Activated CD4-positive, alpha-beta memory T cell treated with anti-CD3 and anti-CD28 coated beads for 36 hours (primary cell): ENCODE measurements at places on chromosomes 1 and 21. TPM values are rescaled to one million over a fixed set of nuclear protein-coding genes. Genes with fewer than 3 reads are reported as not detected.
A peak's percentile ranks its signal among the peaks of the same experiment; 100 is the strongest.

- H3K4me3 ChIP-seq: no peak overlapping the region
- no peak overlapping the region for H3K27ac ChIP-seq
- H3K27me3 ChIP-seq: no peaks in the 10 kb centered on the region
Observed at GRCh38 chr1:160759740-160760139, 20.7 kb downstream of the SLAMF7 start.

DNA sequence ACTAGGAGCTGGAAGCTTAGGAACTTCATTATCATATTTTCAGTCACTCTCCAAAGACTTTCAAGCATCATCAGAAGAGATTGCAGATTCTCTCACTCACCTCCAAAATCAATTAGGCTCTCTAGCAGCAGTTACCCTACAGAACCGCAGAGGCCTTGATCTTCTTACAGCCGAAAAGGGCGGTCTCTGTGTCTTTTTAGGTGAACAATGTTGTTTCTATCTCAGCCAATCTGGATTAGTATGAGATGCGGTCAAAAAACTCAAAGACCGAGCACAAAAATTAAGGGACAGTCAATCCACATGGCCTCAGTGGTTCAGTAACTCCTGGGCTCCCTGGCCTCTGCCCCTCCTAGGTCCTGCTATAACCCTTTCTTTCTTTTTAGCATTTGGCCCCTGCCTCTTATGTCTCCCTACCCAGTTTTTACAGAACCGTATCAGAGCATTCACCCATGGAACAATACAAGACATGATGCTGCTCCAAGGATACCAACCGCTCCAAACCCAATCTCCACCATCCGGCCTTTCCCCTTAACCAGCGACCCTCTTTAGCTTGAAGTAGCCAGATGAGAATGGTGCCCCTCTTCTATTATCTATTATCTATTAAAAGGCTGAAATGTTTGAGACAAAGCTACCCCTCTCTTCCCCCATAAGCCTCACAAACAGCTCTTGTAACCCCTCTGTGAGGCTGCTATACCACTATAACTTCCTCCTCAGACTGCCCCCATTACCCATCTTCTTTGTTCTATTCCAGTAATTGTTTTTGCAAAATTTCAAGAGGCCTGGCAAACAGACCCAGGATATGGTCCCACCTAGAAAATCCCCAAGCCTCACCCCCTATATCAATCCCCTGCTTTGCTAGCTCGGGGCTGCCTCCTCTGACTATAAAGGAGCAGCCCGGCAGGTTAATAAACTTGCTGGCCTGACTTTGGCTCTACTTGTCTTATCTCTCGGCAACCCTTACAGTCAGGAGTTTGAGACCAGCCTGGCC is 18.7 kb upstream of the CA6 start:
- no peaks in the 10 kb centered on the region for H3K36me3 ChIP-seq
- H3K27ac ChIP-seq: no peak overlapping the region
- no peak overlapping the region for H3K4me3 ChIP-seq
- DNase-seq: no peak

DNA sequence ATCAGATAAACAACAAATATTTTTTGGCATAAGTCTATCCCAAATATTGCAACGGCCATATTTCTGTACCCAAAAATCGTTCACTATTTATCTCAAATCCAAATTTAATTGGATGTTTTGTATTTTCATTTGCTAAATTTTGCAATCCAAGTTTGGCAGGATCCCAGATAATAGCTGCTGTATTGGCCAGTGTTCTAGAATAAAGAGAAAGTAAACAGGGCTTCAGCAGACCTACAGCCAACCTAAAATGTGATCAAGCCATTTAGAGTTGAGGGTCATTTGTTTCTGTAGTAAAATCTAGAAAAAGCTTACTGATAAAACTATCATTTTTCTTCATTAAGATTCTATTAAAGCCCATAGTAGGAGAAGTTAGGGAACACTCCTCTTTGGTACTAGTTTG is 506.6 kb upstream of the PTBP2 start:
- no peak for DNase-seq
- H3K27ac ChIP-seq: no peak overlapping the region
- H3K4me3 ChIP-seq: no peak overlapping the region
- H3K4me1 ChIP-seq: no peaks in the 10 kb centered on the region

- H3K36me3 ChIP-seq: no peaks in the 10 kb centered on the region
- no peak overlapping the region for H3K27ac ChIP-seq
- no peak for DNase-seq
- no peak overlapping the region for H3K4me3 ChIP-seq
Observed at GRCh38 chr1:207274882-207275281, 46.6 kb upstream of the CD55 start.

DNA sequence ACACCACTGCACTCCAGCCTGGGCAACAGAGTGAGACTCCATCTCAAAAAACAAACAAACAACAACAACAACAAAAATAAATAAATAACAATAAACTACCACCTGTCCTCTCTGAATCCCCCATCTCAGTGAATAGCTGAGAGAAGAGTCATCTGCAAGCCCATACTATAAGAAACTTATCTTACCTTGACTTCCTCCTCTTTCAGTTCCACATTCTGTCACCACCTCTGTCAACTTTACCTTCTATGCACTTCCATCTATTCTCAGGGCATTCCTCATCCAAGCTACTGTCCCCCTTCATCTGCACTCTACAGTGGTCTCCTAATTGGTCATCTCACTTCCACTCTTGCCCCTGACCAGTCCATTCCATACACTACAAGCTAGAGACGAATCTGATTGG is 58.1 kb downstream of the KIAA0040 start:
- H3K27ac ChIP-seq: no peak overlapping the region
- H3K4me1 ChIP-seq: no peaks in the 10 kb centered on the region
- DNase-seq: no peak
- peaks cover 18% of the 10 kb centered on the region for H3K27me3 ChIP-seq
- no peaks in the 10 kb centered on the region for H3K36me3 ChIP-seq

DNA sequence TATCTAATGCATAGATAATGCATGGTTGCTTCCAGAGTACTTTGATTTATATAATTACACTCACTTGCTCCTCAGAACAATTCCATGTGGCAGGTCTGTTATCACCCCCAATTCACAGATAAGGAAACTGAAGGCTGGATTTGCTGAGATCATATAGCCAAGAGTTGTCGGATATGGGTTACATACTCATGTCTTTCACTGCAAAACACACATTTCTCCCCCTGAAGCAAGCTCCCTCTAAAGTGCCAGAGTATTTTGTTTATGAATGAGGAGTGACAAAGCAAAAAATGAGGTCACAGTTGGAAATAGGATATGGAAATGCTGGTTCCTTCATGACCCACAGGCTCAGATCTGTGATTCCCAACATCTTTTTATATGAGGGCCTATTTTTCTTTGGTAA is 134.2 kb downstream of the ROR1 start:
- no peaks in the 10 kb centered on the region for H3K4me1 ChIP-seq
- H3K27ac ChIP-seq: no peak overlapping the region
- H3K4me3 ChIP-seq: no peak overlapping the region
- H3K27me3 ChIP-seq: peaks cover 5% of the 10 kb centered on the region

DNA sequence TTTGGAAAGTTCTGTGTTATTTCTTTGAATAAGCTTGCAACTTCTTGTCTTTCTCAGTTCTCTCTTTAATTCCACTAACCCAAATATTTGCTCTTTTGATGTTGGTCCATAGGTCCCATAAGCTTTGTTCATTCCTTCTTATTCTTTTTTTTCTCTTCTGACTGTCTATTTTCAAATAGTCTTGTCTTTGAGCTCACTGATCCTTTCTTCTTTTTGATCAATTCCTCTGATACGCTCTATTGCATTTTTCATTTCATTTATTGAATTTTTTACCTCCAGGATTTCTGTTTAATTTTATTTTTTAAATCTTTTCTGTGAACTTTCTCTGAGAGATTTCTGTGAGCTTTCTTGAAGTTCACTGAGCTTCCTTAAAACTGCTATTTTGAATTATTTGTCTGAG is 486.6 kb downstream of the KIF26B start:
- peaks cover 6% of the 10 kb centered on the region for H3K36me3 ChIP-seq
- H3K4me3 ChIP-seq: no peak overlapping the region
- peaks cover 9% of the 10 kb centered on the region for H3K27me3 ChIP-seq
- H3K27ac ChIP-seq: no peak overlapping the region
- DNase-seq: no peak

GRCh38 chr21:45109831-45110492 is 35.6 kb downstream of the ADARB1 start:
- H3K4me1 ChIP-seq: peaks cover 61% of the 10 kb centered on the region
- peak overlapping the region; percentile 61 for H3K4me3 ChIP-seq
- no peaks in the 10 kb centered on the region for H3K27me3 ChIP-seq
- H3K27ac ChIP-seq: peak overlapping the region; percentile 25
- DNase-seq: peak; percentile 63
- H3K36me3 ChIP-seq: no peaks in the 10 kb centered on the region

DNA sequence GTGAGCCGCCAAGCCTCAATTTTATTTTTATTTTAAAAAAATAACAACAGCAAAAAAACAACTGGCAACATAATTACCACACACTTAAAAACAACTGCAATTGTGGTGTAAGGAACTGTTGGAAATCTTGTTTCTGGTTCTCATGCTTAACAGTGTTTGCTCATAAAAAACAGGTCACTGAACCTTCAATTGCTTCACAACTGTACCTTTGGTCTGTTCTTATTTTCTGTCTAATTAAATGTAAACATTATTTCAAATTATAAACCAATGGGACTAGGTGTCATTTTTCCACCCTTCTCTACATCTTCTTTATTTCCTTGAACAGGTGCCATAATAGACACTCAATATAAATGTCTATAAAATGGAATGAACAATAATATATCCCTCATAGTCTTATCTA is 68.4 kb upstream of the CHRM3 start:
- H3K27me3 ChIP-seq: peaks cover 4% of the 10 kb centered on the region
- H3K4me3 ChIP-seq: no peak overlapping the region
- no peaks in the 10 kb centered on the region for H3K36me3 ChIP-seq
- no peak overlapping the region for H3K27ac ChIP-seq
- no peak for DNase-seq
- no peaks in the 10 kb centered on the region for H3K4me1 ChIP-seq

- no peak overlapping the region for H3K4me3 ChIP-seq
- no peak overlapping the region for H3K27ac ChIP-seq
- DNase-seq: no peak
Observed at GRCh38 chr1:41485605-41486004, 1.1 kb upstream of the EDN2 start.

DNA sequence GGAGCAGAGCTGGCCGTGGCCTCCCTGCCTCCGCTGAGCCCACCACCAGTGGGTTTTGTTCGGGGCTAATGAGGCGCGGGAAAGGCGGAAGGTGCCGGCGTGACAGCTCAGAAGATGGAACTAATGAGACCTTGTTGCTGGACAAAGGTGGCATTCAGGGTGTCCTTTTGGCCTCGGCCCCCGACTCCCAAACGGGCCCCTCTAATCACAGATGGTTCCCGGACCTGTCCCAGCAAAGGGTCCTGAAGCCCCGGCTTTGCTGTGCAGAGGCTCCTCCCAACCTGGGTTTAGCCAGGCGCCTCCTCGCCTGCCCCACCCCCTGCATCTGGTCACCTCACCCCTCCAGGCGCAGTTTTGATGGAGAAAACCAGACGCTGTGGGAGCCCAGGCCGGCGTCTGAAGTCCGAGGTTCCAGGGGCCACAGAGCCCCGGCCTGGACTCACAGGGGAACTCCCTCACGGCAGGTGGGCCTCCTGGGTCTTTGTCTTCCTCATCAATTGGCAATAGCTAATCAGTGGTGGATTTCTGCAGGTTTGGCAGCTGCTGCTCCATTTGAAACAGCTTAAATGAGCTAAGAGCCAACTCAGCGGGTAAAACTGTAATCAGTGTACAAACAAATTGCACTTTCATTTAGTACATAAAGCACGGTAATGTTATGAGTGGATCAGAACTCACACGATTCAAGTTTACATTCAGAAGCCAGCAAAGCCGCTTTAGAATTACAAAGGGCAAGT is 44.3 kb upstream of the ADARB1 start:
- H3K4me1 ChIP-seq: no peaks in the 10 kb centered on the region
- no peak overlapping the region for H3K27ac ChIP-seq
- peaks cover 16% of the 10 kb centered on the region for H3K27me3 ChIP-seq

- no peaks in the 10 kb centered on the region for H3K27me3 ChIP-seq
- no peak within 1 kb of the TSS for H3K27ac ChIP-seq
- H3K4me3 ChIP-seq: peak within 1 kb of the TSS; percentile 57
- peak; percentile 55 for DNase-seq
- no peaks in the 10 kb centered on the region for H3K36me3 ChIP-seq
Observed at GRCh38 chr1:204151552-204152309, at the start of gene ETNK2. Gene ETNK2, minus strand, starts transcription at chr1:204152044. Its CDS starts 192 bp downstream, at chr1:204151852.

- H3K27me3 ChIP-seq: no peaks in the 10 kb centered on the region
- no peaks in the 10 kb centered on the region for H3K36me3 ChIP-seq
- no peak overlapping the region for H3K27ac ChIP-seq
- peaks cover 10% of the 10 kb centered on the region for H3K4me1 ChIP-seq
- H3K4me3 ChIP-seq: no peak overlapping the region
- no peak for DNase-seq
Observed at GRCh38 chr1:224705578-224705977, 89.5 kb downstream of the CNIH3 start.

DNA sequence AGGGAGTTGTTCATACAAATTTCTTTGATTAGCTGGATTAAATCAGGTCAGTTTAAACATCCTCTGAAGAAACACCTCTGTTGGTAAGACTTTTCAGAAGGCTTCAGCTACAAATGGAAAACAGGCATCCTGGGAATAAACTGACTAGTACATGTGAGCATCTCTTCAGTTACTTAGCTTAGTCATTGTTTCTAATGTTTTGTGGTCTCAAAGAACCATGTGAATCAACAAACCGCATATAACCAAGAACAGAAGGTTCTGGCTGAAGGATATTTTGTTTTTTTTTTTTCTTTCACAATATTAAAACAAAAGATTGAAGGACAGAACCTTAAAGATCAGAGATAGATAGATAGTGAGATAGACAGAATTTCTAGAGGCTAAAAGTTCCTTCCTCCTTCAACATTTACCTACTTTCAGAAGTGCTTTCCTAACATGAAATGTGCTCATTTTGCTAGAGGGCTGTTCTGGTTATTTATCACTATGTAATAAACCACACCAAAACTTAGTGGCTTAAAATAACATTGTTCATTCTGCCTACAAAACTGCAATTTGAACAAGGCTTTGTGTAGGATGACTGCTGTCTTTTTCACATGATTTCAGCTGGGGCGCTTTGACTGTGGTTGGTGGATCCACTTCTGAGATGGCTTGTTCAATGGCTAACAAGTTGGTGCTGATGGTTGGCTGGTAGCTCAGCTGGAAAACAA is 119.8 kb upstream of the PTGFR start:
- no peaks in the 10 kb centered on the region for H3K36me3 ChIP-seq
- peaks cover 3% of the 10 kb centered on the region for H3K27me3 ChIP-seq
- no peaks in the 10 kb centered on the region for H3K4me1 ChIP-seq
- H3K27ac ChIP-seq: no peak overlapping the region
- H3K4me3 ChIP-seq: no peak overlapping the region

DNA sequence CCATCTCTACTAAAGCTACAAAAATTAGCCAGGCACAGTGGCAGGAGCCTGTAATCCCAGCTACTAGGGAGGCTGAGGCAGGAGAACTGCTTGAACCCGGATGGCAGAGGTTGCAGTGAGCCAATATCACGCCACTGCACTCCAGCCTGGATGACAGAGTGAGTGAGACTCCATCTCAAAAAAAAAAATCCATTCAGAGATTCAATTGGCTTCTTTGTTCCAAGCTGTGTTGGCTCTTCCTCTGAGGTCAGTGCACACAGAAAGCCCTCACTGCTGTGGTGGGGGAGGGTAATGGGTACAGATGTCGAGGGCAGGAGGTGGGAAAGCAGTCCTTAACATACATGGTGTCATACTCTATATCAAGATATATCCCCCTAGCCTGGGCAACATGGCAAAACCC is 14.7 kb downstream of the TIE1 start:
- no peak for DNase-seq
- no peaks in the 10 kb centered on the region for H3K4me1 ChIP-seq
- H3K27me3 ChIP-seq: no peaks in the 10 kb centered on the region

The ZBTB8B gene
- total RNA-seq: not detected

The LCE3E gene
- not detected for total RNA-seq

The DNASE2B gene
- total RNA-seq: not detected

The CDA gene
- not detected for total RNA-seq

The TRAF3IP3 gene
- 217 TPM for total RNA-seq

The NID1 gene
- total RNA-seq: 0.07 TPM

The HMGCS2 gene
- not detected for total RNA-seq

The DLGAP3 gene
- 0.88 TPM for total RNA-seq
